ENCODE measurements at places on chromosomes 3 and 15. TPM values are rescaled to one million over a fixed set of nuclear protein-coding genes. Genes with fewer than 3 reads are reported as not detected.

DNA sequence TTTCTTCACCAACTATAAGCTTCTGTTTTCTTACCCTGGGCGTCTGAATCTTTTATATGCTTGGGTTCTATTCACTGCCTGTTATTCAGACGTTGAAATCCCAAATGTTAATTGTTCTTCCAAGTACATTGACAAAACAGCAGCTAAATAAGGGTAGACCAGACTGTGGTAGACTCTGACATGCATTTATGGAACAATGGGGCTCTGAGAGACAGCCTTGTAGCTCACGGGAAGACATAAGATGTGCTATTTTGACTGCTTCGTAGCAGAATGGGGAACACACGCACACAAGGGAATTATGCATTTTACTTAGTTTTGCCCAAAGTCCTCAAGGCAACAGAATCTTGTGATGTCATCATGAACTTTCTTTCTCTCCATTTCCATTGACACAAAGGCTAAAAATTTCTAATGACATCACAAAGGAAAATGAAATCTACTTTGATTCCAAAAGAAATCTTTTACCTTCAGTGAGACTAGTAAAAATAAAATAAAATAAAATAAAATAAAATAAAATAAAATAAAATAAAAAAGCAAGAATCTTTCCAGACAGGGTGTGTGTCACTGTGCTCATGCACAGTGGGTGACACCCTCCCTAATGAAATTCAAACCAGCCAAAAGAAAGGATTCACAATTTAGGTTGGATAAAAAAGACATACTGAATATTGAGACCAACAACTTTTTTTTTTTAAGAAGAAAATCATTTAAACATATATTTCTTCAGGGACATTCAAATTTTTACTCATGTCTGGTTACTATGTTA lies 346.6 kb downstream of the ZBTB20 start:
- DNase-seq: no peak

Gene ARNT2
- polyA plus RNA-seq: 2.3 TPM

- DNase-seq: no peak
Measured at GRCh38 chr3:134877788-134878187, 82.7 kb downstream of the EPHB1 start.

Gene GOLGA8H
- polyA plus RNA-seq: 2.9 TPM

Gene AMT
- polyA plus RNA-seq: 70.8 TPM

Gene ATP10A
- polyA plus RNA-seq: 24.4 TPM
